Bronchus fibroblast of lung (primary cell): ENCODE measurements at places on chromosomes 6 and 20. TPM values are rescaled to one million over a fixed set of nuclear protein-coding genes. Genes with fewer than 3 reads are reported as not detected.

The RUNX2 gene
- 8.6 and 9.2 TPM in 2 replicates for total RNA-seq

The EEF1A2 gene
- 0.30 and 0.67 TPM in 2 replicates for total RNA-seq

The TNFRSF6B gene
- 227 and 246 TPM in 2 replicates for total RNA-seq

The TREML2 gene
- total RNA-seq = not detected in 2 replicates

The TRIM15 gene
- not detected in 2 replicates for total RNA-seq

The DOK5 gene
- total RNA-seq = 7.2 and 9.8 TPM in 2 replicates

The PRSS16 gene
- total RNA-seq = not detected in 2 replicates

The OR2B6 gene
- total RNA-seq = not detected in 2 replicates

The LY6G6C gene
- not detected in 2 replicates for total RNA-seq

The MDFI gene
- total RNA-seq = 7.0 and 7.6 TPM in 2 replicates

The RBPJL gene
- not detected in 2 replicates for total RNA-seq

The ENPP5 gene
- total RNA-seq = 0.30 and 1.0 TPM in 2 replicates

The VSTM2L gene
- 1.5 and 3.0 TPM in 2 replicates for total RNA-seq

The ZNF165 gene
- 0.34 and 0.45 TPM in 2 replicates for total RNA-seq

The PDE10A gene
- 0.34 and 0.89 TPM in 2 replicates for total RNA-seq

The TSPO2 gene
- total RNA-seq = not detected in 2 replicates

The MAN1A1 gene
- 21.4 and 25.2 TPM in 2 replicates for total RNA-seq

The TCFL5 gene
- 6.4 and 7.7 TPM in 2 replicates for total RNA-seq

The FUCA2 gene
- total RNA-seq = 67.8 and 74.8 TPM in 2 replicates

The KCNQ2 gene
- total RNA-seq = not detected in 2 replicates

The DAAM2 gene
- total RNA-seq = 7.9 TPM in 2 replicates

The TOMM6 gene
- total RNA-seq = 367 and 380 TPM in 2 replicates

The SRMS gene
- not detected in 2 replicates for total RNA-seq

The RFX6 gene
- not detected in 2 replicates for total RNA-seq
